ENCODE measurements at places on chromosomes 16 and 17.

GRCh38 chr17:68759343-68760140 lies 158.4 kb upstream of the FAM20A start:
- DNase-seq = peak; percentile 92

GRCh38 chr17:66980896-66981295 lies 16.4 kb downstream of the CACNG4 start:
- no peak for DNase-seq

- DNase-seq = no peak
Measured at GRCh38 chr17:71067669-71068407, 898.5 kb downstream of the KCNJ2 start.

- no peak for DNase-seq
Measured at GRCh38 chr17:42467889-42468288, 9.2 kb downstream of the ATP6V0A1 start.

GRCh38 chr17:73956595-73957465 lies 246.6 kb upstream of the RPL38 start:
- DNase-seq = peak; percentile 80

GRCh38 chr16:10808850-10809249 lies 9.7 kb downstream of the TVP23A start:
- DNase-seq = no peak

DNA sequence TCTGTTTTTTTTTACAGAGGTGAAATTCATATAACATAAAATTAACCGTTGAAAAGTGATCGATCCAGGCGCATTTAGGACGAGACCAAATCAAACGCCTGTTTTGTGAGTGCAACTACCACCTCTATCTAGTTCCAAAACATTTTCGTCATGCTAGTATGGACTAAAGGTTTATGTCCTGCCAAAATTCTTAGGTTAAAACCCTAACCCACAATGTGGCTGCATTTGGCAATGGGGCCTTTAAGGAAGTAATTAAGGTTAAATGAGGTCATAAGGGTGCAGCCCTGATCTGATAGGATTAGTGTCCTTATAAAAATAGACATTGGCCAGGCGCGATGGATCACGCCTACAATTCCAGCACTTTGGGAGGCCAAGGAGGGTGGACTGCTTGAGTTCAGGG lies 32.8 kb upstream of the RCVRN start:
- DNase-seq = no peak

- DNase-seq = no peak
Measured at GRCh38 chr16:10077861-10078260, 104.4 kb downstream of the GRIN2A start.

DNA sequence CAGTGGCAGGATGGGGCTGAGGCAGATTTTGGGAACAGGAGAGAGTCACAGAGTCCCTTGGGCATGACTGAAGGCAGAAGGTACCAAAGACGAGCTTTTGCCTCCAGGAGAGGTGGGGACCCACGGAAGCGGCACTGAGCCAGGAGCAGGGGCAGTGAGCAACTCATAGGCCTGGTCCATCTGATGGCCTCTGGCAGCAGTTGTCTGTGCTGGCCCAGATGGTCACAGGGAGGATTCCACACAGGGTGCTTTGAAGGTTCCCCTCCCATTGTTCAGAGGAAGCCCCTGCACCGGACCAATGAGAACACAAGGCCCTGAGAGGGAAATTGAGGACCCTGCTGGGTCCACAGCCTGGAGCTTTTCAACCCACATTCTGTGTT lies 360.3 kb upstream of the TNRC6C start:
- no peak for DNase-seq

DNA sequence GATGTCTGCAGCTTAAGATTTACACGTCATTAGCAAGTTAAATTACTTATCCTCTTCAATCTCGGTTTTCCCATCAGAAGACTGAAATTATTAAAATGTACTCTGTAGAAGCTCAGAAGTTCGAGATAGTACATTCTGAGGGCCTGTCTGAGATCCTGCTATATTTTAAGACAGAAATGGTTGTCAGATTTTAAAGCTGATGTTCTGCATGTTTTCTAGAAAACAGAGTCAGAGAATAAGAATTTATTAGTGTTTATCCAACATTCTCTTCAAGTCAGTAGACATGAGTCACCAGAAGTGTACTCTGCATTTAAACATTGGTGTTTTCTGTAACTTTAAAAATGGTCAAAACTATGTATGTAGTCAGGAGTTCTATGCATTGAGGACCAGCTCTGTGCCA lies 155.2 kb upstream of the MYOCD start:
- no peak for DNase-seq

DNA sequence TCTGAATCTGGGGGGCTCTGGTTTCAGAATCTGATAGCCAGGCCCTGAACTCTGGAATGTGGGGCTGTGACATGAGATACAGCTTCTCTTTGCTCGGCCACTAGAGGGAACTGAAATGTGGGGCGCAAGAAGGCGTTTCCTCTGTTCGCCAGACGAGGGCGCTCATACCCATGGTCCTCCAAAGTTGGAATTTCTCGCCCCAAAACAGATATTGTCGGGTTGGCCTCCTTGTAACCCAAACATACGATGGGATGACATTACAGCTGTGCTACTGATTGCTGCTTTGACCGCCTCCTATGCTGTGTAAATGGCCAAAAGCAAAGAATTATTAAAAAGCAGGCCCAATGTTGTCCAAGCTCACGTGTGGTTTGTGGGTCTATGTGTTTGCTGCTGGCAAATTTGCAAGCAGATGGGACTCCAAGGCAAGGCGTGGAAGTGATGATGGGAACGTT lies 13.1 kb upstream of the MSI2 start:
- peak; percentile 81 for DNase-seq

GRCh38 chr17:4389079-4389478 lies 22.6 kb upstream of the UBE2G1 start:
- DNase-seq = peak; percentile 30

GRCh38 chr17:43832976-43833829 lies at the start of gene MPP3:
Gene MPP3, minus strand, starts transcription at chr17:43833146. Its CDS starts 1,240 bp downstream, at chr17:43831906.
- peak; percentile 61 for DNase-seq

DNA sequence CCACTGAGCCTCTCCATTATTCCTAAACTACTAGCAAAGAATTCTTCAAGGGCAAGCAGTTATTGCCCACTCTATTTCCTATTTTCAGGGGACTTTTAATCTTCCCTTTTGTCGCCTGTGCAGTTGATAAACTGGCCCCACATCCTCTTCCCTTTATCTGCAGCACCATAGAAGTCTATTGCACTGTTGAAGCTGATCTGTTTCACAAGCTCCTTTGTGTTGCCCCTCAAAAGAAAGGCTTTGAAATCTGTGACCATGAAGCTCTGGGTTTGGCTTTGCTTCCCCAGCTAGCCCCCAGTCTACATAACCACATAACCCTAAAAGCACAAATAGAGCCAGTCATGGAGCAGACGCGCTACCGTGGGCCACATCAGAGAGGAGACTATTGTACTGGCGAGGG lies 37.1 kb downstream of the CDRT15 start:
- DNase-seq = no peak

GRCh38 chr16:3797904-3798811 lies 80.8 kb upstream of the TRAP1 start:
- no peak for DNase-seq

DNA sequence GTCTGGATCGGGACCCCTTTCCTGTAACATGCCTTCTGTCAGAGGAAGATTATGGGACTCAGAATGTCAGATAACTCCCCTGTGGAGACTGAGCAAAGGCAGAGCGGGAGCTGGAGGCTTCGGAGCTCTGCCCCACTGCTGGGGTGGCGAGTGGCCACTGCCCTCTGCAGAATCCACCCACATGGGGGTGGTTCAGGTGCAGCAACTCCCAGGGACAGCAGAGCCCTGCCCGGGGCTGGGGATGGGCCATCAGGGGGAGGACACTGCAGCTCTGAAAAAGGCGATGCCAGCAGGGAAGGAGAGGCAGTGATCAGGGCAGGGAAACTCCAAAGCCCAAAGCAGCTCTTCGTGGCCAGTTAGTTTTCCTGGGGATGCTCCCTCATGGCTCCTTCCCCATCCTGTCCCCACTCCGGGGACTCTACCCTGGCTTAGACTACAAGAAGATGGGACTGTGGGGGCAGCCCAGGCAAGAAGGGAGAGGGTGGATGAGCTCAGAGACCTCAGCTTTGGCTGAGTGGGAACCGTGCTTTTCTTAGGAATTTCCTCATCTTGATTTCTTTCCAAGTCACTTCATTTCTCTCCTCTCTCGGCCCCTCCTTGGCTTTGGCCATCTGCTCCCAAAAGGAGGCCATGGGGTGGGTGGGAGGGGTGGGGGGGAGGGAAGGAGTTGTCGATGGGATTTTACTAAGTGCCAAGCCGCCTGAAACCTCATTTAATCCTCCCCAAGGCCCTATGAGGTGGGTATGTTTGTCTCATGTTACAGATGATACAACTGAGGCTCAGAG lies 4.0 kb downstream of the CA4 start:
- no peak for DNase-seq

GRCh38 chr17:82820278-82821251 lies 19.3 kb downstream of the ZNF750 start:
- DNase-seq = no peak

DNA sequence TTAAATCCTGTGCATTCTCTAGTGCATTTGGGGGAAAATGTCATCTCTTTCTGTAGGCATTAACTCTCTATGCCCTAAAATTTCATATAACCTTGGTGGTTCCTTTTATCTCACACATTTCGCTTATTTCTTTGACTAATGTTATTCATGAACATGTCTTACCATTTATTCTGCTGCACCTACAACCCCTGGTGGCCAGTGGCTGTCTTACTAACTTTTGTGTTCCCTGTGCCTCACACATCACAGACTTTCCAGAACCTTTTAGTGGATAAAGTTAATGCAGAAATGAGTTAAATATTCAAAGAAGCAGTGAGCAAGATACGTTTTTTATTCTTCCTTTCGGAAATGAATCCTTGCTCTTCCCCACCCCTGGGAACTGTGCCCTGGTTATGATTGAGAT lies 111.9 kb downstream of the CDH13 start:
- no peak for DNase-seq

DNA sequence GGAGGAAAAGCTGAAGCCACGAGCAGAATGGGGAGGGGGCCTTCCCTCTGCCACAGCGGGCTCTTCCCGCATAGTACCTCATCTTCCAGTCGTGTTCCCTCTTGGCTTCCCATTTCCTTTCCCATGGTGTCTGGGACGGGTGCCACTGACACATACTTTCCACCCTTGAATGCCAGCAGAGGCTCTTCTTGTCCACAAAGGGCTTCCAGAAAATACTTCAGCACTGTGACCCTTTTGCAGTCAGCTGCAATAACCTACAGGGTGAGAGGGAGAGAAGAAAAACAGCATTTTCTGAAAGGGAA lies 30.7 kb downstream of the HIC1 start:
- no peak for DNase-seq

DNA sequence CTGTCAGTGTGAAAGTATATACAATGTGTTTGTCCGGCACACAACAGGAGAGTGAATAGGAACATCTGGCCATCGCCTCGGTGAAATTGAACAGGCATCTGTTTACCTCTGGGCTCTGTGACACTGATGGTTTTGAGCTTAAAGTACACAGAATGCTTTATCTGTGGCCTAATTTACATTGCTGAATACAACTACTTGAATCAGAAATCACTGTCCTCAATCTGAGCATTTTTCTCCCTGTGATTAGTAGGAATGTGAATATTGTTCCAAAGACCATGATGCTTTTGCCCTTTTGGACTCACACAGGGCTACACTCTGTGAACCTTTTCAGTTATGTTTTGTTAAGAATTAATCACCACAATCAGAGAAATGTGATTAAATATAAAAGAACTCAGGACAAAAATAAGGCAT lies 323.0 kb upstream of the TBX2 start:
- DNase-seq = no peak

GRCh38 chr17:56690441-56691291 lies 97.2 kb downstream of the NOG start:
- no peak for DNase-seq

DNA sequence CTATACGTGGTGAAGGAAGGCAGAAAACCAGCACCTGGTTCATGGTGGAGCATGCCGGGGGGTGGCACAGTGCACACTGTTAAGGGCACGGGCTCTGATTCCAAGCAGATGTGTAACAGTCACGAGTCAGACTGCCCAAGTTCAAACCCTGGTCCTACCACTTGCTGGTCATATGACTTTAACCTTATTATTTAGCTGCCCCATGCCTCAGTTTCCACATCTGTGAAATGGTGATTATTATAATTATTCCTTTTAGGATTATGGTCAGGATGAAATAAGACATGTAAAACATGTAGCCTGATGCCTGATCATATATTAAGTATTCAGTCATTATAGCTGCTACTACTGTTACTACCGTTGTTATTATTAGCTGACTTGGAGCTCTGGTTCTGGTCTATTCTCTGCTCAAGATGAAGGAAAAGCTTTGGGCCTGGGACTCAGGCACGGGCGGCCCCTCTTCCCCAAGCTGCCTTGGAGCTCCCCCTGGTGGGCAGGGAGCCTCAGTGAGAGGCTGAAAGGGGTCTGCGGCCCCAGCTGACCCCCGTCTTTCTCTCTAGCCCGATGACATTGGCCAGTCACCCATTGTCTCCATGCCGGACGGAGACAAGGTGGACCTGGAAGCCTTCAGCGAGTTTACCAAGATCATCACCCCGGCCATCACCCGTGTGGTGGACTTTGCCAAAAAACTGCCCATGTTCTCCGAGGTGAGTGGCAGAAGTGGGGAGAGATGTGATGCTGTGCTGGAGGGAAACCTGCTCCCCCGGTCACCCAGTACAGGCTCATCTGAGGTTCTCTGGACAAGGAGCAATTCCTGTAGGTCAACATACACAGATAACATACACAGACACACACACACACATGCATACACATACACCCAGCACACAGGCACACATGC lies 14.0 kb downstream of the NR1D1 start:
- no peak for DNase-seq

GRCh38 chr16:80993307-80993706 lies 13.4 kb downstream of the CMC2 start:
- DNase-seq = no peak

- DNase-seq = no peak
Measured at GRCh38 chr16:49734331-49734730, 121.6 kb downstream of the ZNF423 start.

GRCh38 chr17:80545499-80545826 lies 825 bp downstream of the RPTOR start:
- DNase-seq = no peak

DNA sequence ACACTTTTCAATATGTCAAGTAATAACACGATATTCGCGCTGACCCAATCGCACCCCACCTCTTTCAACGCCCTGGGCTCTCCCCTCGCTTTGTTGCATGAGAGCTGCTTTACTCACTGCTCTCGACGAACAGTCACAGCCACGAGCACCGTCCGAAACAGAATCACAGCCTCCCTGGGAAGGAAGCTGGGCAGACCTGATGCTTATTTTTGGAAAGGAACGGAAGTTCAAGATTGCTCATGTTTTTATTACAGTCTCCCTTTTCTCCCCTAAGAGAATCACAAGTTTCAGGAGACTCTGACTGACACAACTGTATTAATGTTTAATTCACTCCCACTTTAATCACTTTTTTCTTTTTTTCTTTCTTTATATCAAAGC lies 67.8 kb downstream of the ANKRD11 start:
- no peak for DNase-seq
